ENCODE measurements at places on chromosomes 11 and 22.

DNA sequence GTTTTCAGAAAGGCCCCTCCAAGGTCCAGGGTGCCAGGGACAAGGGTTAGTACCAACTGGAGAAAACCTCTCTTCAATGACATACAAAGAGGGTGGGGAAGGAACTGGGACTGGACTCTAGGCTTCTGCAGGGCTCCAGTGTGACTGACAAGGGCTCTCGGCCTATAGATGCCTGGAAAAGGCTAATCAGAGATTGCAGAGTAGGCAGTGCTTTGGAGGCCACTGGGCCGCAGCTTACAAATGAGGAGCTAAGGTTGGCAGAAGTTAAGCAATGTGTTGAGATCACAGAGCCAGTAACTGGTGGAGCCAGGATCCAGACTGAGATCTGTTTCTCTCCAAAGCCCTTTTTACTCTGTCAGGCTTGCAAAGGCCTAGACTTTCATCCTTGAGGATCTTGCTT lies 7.4 kb upstream of the DGKZ start:
- DNase-seq: no peak

- no peak for DNase-seq
These were observed 1.9 kb upstream of the OR9Q2 start for GRCh38 chr11:58186938-58187337.

DNA sequence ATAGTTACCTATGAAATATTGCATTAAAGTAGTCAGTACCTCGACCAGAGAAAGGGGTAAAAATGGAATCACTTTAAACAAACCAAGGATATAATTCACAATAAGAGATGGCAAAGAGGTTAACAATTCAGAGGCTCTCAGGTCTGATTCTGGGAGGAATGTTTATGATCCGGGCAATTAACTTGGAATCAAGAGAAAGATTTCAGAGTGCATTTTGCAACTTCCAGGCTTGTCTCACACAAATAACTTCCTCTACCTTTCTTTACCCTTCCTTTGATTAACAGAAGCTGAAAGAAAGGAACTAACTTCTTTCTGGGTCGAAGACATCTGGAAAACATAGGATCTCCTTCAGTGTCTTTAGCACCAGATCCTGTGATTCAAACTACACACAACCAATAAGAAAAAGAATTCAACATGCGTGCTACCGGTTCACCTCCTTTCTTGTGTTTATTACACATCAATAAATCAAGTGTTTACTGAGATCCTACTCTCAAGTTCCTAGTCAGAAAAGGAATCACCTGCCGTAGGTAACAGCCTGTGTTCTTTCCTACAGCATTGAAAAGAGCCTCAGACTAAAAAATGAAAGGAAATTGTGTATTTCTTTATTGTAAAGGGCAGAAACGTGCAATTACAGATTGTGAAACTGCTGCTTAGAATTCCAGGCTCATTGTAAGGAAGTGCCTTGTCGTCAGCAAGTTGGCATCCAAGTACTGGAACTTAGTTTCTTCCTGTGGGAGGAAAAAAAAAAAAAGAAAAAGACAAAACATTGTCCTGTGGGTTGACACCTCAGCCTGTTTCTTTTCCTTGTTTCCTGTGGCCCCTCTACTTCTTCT lies 29.5 kb downstream of the CARD18 start:
- no peak for DNase-seq

GRCh38 chr11:129273944-129274711 lies 82.0 kb upstream of the ARHGAP32 start:
- no peak for DNase-seq

DNA sequence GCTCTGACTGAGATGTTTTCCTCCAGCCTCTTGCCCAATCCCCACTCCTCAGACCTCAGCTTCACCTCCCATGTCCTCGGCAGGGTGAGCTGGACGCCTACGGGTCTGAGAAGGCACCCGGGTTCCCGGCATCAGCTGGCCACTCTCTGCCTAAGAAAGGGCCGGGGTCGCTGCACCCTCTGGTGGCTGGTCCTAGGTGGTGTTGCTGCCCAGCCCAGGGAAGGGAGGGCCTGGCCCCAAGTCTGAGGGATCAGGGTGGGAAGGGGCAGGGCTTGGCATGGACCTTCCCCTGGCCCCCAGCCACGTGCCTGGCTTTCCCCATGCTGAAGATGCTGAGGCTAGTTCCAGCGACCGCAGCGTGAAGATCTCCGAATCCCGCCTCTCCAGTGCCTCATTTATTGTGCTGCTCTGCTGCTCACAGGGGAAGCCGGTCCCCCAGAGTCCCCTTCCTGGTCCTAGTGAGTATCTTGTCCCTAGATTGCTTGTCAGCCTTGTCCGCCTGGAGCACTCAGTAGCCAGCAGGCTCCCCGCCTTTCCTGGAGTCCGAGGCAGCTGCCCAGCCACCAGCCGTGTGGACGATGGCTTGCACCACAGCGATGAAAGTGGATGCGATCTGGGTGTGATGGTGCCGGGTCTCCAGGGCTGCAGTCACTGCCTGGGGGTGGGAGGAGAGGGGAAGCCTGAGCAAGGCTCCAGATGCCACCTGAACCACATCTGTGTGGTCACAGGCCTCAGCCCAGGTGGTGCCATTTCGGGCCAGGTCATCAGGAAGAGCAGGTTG lies 2.9 kb upstream of the GGT5 start:
- DNase-seq: peak; percentile 76

DNA sequence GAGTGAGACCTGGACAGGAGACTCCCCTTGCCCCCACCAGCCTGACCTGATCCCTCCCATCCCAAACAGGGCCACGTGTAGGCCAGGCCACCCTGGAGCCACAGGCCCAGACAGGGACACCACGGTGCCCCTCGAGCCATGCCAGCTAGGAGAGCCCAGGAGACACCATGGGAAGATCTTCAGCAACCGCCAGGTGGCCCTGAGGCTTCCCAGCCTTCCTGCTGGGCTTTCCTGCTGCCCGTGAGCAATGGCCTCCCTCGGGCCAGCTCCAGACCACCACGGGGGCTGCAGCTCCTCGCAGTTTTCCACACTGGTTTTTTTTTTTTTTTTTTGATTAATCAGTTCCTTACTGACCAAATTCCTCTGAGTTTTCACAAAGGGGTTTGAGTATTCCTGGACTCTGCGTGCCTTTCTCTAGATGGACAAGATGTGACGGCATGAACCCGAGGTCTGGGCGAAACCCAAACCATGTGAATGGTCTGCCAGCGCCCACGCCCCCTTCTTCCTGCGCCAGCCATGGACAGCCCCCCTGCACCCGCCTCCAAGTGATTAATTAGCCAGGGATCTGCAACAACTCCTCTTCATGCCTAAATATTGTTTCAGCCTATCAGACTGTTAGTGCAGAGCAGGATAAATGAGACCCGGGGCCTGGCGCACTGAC lies 40.9 kb downstream of the TBX1 start:
- DNase-seq: no peak

GRCh38 chr11:76859708-76860227 lies 950 bp upstream of the ACER3 start:
- no peak for DNase-seq

Measured in activated CD8-positive, alpha-beta memory T cell treated with anti-CD3 and anti-CD28 coated beads, Interleukin-2, amount 50 U/mL, for 48 hours (primary cell).